ENCODE measurements at places on chromosomes 3 and 15.
A peak's percentile ranks its signal among the peaks of the same experiment; 100 is the strongest.

DNA sequence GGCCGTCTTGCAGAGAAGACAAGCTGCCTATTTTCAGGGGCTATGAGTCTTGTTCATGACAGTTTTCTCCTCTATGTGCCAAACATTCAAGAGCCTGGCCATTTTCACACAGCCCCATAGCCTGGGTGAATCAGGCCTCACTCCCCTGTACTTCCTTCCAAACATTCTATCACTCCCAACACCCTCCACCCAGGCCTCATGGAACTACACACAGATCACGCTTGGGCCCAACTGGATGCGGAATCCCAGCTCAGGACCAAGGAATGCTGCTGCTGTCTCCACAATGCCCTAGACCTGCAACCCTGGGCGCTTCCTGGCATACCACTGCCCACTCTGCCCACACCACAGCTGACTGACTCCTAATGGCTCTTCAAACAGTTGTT is 39.4 kb upstream of the PCSK6 start:
- DNase-seq: no peak

DNA sequence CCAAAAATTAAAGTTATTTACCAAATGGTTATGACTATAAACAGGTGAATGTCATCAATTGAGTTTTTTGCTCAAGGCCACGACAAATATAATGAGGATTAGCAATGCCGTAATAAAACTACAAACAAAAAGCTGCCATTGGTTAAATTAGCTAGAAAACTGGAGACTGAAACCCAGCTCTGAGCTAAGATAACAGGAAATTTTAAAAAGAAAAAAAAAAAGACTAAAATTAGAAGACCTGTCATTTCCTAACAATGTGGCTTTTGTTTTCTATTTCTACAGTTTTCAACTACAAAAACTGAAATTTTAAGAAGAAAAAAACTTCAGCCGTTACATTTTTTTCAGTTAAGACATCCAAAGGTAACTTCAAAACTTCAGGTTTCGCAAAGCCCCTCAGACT is 9.7 kb downstream of the SLC12A6 start:
- no peak for DNase-seq

DNA sequence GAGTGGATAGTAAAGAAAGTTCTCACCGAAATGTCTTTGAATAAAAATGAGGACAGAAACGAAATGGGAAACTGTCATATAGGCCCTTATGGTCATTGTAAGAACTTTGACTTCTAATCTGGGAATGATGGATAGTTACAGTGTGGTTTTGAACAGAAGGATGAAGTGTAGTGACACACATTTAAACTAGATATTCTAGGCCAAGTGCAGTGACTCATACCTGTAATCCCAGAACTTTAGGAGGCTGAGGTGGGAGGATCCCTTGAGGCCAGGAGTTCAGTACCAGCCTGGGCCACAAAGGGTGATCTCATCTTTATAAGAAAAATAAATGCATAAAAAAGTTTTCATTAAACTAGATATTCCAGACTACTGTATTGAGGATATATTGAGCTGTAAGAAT is 452.8 kb downstream of the ROBO1 start:
- no peak for DNase-seq

DNA sequence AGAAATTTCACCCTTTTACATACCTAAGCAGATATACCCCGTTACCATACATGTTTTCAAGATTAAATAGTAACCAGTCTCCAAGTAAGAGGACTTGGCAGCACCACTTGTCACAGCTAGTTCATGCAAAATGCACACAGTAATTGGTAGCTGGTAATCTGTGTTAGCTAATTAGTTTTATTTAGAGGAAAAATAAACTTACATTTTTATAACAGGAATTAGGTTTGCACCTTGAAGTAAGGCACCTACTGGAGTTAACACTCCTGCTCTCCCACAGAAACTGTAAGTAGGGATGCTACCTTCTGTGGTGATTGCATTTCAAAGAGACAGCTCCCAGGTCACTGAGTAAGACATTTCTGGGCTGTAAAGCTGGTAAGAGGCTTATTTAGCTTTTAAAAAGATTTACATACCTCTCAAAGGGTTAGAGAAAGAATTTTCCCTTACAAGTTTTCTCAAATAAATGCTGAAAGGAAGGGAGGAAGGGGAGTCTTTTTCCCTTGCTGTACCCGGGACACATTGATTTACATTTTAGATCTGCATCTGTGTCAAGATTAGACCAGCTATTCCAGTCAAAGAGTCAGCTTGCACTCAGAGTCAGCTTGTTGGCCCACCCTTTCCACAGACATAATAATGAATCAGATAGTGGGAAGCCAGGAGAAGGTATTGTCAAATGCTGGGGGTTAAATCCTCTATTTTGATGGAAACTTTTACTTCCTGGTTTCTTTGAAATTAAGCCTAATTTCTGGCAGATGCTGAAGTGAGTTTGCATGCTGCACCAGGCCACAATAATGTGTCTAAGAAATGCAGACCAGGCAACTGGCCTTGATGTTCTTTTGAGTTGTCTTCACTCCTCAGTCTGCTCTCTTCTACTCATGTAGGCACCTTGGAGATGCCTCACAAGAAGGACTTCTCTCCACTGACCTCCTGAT is 77.6 kb upstream of the CHD2 start:
- no peak for DNase-seq

- no peak for DNase-seq
Measured at GRCh38 chr15:61831505-61831921, 228.7 kb downstream of the VPS13C start.

DNA sequence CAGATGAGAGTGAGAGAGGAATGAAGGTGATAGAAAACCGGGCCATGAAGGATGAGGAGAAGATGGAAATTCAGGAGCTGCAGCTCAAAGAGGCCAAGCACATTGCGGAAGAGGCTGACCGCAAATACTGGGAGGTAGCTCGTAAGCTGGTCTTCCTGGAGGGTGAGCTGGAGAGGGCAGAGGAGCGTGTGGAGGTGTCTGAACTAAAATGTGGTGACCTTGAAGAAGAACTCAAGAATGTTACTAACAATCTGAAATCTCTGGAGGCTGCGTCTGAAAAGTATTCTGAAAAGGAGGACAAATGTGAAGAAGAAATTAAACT is 88.9 kb downstream of the EOMES start:
- peak; percentile 5 for DNase-seq

- DNase-seq: no peak
Measured at GRCh38 chr15:68749793-68750192, 70.9 kb downstream of the ANP32A start.

GRCh38 chr15:48976444-48977088 is 12.8 kb upstream of the SHC4 start:
- DNase-seq: no peak

- no peak for DNase-seq
Measured at GRCh38 chr3:10493202-10493589, 12.2 kb downstream of the ATP2B2 start.

DNA sequence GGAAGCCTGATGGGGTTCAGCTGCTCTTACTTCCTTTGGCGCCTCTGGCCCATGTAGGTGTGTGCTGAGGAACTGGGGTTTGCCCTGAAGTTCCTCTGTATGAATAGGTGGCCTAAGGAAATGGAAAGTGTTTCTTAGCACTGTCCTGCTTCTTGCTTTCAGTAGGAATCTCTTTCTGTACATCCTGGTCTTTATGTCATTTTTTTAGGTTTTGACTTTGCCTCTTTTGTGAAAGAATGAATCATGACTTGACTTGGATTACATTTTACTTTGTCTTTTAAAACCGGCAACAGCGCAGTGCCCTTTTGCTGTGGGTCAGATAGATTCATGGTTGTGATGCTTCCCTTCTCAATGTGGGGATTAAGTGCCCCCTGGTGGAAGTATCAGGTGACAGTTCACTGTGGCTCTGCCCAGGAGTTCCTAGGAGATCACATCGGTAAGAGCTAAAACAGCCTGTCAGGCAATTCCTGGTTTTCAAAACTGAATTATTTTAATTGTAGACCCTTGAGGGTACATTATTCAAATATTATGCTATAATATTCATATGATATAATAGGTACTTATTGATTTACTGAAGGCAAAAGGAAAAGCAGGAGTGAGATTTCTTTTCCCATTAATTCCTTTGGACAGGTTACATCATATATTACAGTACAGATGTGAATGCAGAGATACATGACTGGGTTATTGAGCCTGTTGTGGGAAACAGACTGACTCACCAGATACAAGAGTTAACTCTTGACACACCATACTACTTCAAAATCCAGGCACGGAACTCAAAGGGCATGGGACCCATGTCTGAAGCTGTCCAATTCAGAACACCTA is 95.4 kb downstream of the HCN4 start:
- DNase-seq: peak; percentile 4

- DNase-seq: no peak
Measured at GRCh38 chr15:89673165-89673512, 6.0 kb downstream of the PLIN1 start.

- DNase-seq: peak; percentile 32
Measured at GRCh38 chr3:183540501-183541234, 14.8 kb downstream of the KLHL6 start.

DNA sequence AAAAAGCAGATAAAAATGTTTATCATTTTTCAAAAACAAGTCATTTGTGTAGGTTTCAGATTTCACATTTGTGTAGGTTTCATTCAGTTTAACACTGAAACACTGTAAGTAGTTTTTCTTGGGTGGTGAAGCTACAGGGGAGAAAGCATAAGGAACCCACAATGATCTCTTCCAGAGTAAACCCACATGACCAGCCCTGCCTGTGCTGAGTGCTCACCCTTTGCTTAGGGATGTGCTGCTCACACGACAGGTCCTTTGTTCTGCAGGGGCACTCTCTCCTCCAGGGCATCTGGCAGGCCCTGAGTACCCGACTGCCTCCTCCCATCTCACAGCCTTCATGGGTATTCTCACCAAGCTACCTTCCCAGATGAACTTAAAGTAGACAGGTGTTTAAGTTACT is 28.9 kb downstream of the ZXDC start:
- DNase-seq: no peak

DNA sequence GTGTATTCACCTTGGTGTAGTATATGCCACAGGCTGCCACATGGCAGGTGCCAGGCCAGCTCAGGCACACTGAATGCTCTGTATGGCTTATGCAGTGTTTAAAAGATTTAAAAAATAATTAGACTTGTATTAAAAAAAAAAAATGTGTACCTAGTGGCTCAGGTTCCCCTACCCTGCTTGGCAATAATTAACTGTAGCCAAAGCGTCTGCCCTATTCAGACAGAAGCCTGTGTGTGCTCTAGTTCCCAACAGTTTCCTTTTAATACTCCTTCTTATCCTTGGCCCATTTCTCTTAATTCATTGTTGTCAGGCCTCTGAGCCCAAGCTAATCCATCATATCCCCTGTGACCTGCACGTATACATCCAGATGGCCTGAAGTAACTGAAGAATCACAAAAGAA is 752.2 kb upstream of the CFAP20DC start:
- no peak for DNase-seq

GRCh38 chr3:31772272-31772671 is 208.8 kb downstream of the OSBPL10 start:
- no peak for DNase-seq
